ENCODE measurements at places on chromosomes 4 and X.

DNA sequence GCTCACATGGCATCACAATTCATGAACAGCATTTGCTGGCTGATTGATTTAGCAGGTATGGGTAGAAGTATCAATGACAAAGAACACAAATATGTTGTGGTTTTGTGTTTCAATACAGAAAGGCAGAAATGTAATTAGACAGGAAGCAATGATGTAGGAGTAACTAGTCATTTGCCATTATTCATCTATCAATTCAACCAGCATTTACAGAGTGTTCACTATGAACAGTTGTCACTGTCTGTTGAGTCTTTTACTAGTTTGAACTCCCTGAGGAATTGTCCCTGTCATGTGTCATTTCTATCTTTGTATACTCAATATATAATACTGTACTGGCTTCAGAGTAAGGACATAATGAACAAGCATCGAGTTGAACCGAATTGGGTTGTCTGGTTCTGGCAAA, 51.5 kb upstream of the ARHGAP24 start:
- DNase-seq = no peak

- no peak for DNase-seq
Measured at GRCh38 chr4:47427935-47428334, 35.6 kb downstream of the COMMD8 start.

GRCh38 chr4:108060164-108060563, 70.5 kb downstream of the HADH start:
- DNase-seq = peak; percentile 84

- no peak for DNase-seq
Measured at GRCh38 chr4:157803421-157803820, 369.4 kb downstream of the GASK1B start.

GRCh38 chrX:70635227-70635626, 190.6 kb downstream of the DLG3 start:
- no peak for DNase-seq

DNA sequence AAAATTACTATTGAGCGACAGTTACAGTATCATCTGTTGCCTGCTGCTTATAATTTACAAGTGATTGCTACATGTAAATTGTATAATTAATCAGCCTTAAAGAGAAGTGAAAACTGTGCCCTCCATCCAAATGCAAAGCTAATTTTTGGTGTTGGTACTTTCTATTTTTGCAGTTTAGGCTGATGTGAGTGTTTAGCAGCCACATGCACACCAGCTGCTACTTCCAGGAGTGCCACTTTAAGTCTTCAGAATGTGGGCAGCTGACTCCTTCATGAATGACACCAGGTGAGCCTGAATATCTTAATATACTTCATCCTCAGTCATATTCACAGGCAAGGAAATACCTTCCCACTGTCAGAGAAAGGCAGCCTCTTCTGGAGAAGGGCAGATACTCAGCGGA, 149.8 kb upstream of the RASGEF1B start:
- no peak for DNase-seq

DNA sequence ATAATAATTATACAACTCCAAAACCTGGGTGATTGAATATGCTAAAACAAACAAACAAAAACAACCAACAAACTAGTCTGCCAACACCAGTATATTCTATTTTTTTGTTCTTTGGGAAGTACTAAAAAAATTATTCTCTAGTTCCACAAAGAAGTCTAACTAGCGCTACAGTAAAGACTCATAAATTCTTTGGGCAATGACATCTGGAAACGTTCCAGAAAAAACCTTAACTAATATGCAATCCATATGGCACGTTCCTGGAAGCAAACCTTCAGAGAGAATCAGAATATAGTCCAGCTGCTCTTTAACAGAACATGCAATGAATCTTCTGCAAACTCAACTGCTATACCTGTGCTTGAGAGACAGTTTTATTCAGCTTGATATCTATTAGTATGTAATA, 500.1 kb downstream of the TRAM1L1 start:
- DNase-seq = no peak

DNA sequence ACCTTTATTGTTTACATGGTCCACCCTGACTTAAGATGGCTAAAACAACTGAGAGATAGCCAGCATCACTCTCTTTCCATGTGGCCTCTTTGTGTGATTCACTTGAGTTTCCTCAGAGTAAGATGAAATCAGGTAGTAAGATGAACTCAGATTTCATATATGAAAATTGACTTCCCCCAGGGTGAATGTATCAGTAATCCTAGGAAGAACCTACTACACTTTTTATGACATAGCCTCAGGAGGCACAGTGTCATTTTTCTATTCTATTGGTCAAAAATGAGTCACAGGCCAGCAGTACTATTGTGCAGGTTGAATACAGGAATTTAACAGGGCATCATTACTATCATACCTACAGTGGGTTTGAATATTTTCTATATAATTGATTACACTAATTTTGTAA, 14.6 kb upstream of the SULT1E1 start:
- DNase-seq = no peak
